ENCODE measurements at places on chromosomes 6 and 20. TPM values are rescaled to one million over a fixed set of nuclear protein-coding genes. Genes with fewer than 3 reads are reported as not detected.

MAVS gene
- 42.1 TPM for total RNA-seq

VGLL2 gene
- not detected for total RNA-seq

SNAP91 gene
- total RNA-seq, result 3.0 TPM

SLC4A11 gene
- 0.27 TPM for total RNA-seq

PRSS16 gene
- total RNA-seq, result not detected

DNA sequence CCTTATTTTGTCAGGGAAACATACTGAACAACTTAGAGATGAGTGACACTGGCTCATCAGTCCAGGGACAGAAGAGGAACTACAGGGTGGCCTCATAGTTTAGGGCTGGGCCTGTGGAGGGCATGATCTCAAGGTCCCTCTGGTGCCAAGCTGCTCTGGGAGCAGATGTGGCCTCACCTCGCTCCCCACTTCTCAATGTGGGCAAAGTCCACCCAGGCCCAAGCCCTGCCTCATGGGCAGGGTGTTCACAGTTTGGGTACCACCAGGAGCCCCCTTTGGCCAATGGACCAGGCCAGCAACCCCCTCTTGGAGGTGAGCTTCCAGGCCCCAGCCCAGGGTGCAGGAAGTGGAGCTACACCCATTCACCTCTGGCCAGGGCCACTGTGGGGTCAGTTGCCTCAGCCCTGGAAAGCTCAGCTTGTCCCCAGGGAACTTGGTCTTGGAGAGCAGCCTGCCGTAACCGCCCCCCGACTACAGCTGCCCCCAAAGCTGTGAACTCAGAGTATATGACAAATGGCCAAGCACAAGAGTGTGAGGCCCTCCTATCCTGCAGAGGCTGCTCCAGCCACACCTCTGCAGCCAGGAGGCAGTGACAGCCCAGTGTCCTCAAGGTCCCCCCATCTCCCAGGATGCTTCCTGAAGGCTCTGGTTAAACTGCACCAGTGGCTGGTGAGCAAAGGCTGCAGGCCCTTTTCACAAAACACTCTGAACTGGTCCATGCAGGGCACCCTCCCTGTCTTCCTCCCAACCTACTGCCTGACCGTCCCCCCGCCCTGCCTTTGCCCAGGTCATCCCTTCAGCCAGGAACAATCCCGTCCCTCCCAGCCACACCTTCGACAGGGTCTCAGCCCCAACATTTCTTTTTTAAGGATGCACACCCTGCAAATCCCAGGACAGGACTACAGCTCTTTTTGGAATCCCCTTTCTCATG lies 3.6 kb downstream of the ADISSP start:
- DNase-seq, result no peak

GRCh38 chr20:45041464-45042337 lies 59.2 kb downstream of the KCNS1 start:
- no peak for DNase-seq

- DNase-seq, result no peak
Measured at GRCh38 chr20:46400828-46401477, 5.5 kb downstream of the ELMO2 start.

- no peak for DNase-seq
Measured at GRCh38 chr6:70299456-70299855, 3.4 kb downstream of the COL9A1 start.

GRCh38 chr6:56220078-56220477 lies 27.3 kb downstream of the COL21A1 start:
- no peak for DNase-seq

GRCh38 chr6:157233156-157233555 lies 90.2 kb downstream of the TMEM242 start:
- DNase-seq, result no peak

DNA sequence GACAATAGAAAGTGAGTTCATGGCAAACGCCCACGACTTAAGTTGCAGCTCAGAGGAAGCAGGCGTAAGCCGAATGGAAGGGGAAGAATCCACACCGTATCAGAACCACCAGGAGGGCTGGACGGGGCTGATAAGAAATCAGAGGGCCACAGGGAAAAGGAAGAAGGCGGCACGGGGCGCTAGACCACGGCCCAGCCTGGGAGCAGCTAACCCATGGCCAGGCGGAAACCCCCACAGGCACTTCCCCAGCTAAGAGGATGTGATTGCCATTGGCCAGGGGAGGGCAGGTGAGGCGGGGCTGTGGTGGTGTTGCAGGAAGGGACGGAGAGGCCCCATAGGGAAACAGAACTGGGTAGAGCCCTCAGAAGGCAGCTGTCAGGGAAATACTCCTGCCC lies 174.0 kb upstream of the AFDN start:
- no peak for DNase-seq

DNA sequence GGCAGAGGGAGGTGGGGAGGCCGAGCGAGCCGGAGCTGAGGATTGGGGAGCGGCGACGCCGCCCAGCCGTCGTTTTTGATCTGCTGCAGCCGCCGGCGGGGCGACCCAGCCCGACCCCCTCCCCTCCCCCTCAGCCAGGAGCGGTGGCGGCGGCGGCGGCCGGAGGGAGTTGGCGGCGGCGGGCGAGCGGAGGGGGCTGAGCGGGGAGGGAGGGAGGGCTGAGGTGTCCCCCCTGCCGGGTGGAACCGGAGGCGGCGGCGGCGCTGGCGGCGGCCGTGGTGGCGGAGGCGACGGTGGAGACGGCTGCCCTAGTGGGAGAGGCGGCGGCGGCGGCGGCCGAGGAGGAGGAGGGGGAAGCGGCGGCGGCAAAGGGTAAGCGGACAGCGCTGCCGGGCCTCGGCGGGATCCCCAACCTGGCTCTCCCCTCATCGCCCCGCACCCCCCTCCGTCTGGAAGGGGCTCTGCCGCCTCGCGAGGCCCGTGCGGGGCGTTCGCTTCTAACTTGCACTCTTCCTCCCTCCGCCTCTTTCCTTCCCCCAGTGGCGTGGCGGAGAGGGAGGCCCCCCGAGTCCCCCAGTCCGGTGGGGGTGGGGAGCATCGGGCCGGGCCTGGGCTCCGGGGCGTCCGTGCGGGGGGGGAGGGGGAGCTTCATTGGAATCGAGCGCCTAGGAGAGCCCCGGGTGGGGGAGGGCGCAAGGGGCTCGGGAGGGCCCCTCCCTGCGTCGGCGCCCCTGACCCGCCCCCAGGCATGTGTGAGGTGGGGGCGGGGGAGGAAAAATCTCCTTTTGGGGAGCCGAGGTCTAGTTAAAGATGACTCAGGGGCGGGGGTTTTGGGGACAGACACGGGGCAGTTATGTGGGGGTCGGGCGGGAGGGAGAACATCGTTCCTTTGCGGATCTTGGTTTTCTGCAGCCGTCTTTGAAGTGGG lies at the start of gene TAB2:
Gene TAB2, plus strand, starts transcription at position 69 of the 928 bp plus-strand sequence. CDS start 52,286 bp downstream, outside the sequence.
- no peak for DNase-seq

DNA sequence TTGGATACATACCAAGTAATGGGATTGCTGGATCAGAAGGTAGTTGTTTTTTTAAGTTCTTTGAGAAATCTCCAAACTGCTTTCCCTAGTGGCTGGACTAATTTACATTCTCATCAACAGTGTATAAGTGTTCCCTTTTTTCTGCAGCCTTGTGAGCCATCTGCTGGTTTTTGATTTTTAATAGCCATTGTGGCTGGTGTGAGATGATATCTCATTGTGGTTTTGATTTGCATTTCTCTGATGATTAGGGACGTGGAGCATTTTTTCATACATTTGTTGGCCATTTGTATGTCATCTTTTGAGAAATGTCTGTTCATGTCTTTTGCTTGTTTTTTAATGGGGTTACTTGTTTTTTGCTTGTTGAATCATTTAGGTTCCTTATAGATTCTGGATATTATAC lies 34.8 kb downstream of the TOP1 start:
- no peak for DNase-seq

DNA sequence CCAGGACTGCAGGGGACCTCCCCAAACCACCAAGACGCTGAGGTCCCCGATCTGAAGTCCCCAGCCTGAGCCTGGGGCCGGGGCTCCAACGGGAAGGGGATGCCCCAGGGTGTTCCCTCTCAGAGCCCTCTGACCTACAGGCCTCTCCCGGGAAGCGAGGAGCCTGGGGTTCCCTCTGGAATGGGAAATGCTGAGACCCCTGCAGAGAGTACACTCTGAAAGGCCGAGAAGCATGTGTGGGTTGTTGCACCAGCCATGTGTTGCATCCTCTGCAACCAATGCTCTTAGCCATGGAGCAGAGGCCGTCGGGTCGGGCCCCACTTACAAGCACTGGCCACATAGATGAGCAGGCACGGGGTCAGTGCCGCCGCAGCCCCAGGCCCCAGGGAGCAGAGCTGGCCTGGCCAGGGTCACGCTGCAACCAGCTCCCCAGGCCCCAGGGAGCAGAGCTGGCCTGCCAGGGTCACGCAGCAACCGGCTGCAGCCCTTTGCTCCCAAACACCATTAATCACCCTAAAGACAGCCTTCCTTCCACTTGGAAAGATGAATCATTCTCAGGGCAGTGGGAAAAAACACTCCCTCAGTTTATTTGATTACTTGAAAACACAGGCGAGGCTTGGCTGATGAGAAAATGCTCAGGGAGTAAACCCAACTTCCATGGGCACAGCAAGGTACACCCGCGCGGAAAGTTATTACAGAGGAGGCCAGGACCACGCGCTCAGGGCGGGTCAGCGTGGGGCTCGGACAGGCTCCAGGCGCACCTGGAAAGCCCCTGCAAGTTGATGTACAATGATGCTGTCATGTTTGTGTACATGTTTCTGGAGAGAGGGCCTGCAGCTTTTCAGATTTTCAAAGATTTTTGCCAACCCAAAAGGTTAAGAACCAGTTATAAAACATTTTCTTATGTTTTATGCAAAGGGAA lies 78.0 kb upstream of the AFDN start:
- no peak for DNase-seq

DNA sequence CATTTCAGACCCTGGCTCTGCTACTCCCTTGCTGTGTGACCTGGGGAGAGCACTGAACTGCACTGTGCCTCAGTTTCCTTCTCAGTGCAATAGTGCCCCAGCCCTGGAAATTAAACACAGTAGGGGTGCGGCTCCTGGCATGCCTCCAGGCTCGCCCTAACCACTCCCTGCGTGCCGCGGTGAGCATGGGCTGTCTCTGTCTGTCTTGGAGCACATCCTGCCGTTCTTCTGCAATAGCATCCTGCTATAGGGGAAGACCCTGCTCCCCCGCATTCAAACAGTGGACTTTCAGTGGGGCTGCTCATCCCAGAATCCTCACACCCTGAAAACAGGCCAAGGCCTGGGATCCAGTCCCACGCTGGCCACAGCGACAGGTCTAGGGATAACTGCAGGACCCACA lies 129.5 kb downstream of the FOXC1 start:
- DNase-seq, result no peak

DNA sequence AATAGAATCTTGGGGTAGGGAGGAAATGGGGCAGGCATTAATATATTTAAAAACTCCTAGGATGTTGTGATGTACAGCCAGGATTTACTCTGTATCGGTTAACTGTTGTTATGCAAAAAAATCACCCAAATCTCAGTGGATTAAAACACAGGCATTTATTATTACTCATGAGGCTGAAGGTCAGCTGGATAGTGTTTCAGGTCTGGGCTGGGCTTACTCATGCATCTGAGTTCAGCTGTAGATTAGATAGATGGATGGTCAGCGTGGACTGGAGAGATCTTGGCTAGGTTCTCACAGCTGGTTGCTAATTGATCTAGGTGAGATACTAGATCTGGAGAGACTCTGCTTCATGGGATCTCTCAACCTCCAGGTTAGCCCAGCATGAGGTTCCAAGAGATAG lies 131.4 kb downstream of the BTBD3 start:
- DNase-seq, result no peak

- DNase-seq, result no peak
Measured at GRCh38 chr6:35483490-35483889, 13.4 kb downstream of the TEAD3 start.
